ENCODE measurements at places on chromosomes 2 and 18.

DNA sequence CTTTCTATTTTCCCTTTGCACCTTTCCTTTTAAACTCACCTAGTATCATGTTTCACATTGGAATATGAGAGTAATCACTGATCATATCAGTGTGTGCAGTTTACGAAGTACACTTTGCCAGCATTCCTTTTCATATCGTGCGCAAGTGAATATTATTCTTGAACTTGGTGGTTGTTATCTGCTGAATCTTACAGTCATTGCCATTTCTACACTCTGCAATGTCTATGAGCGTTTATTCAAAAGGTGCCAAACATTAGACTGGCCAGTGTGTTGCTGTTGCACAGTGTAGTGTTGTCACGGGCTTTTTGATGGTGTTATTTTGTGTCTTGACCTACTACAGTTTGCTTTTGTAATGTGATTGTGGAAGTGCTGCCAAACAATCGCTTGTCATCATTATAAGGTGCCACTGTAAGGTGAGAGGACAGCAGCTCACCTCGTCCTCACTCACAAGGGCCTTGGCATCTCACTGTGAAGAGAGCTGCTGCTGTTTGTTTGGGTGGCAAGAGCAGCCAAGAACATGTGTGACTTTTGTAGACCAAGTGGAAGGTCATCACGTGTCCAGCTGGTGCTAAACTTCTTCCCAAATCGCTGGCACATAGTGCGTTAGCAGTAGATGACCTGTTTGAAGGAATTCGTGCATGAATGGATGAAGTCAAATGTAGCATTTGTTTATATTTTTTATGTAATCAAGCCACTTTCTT is 113.3 kb downstream of the MYO1B start:
- DNase-seq = no peak

DNA sequence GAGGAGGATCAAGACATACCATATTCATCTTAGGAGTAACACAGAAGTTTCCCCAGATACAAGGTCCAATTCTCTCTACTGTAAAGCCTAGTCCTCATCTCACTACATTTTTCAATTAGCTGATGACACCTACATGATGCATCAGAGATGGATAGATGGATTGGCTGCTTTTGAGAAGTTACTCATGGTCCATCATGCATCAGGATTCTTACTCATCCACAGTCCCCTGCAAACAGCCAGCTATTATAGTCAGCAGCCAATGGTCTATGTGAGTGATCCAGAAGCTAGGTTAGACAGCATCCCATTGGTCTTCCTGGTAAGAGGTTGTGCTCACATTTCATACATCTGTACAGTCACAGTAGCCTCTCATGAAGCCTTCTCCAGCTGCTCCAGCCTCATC is 154.5 kb upstream of the NRP2 start:
- DNase-seq = no peak

- DNase-seq = peak; percentile 27
Measured at GRCh38 chr2:187421519-187421918, 26.5 kb downstream of the CALCRL start.

DNA sequence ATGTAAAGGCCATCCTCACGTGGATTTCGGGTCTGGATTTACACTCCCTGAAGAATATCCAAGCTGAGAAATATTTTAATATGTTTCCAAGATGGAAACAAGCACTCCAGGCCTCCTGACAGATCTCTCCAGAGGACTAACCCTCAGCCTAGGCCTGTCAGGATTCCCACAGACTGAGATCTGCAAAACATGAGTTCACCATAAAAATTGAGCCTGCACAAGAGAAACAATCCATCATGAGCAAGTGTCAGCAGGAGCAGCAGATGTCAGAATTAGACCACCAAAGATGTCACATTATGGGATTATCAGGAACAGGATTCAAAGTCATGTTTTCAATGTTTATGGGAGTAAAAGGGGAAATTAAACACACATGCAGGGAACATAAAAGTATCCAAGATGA is 191.3 kb downstream of the TFCP2L1 start:
- DNase-seq = no peak

DNA sequence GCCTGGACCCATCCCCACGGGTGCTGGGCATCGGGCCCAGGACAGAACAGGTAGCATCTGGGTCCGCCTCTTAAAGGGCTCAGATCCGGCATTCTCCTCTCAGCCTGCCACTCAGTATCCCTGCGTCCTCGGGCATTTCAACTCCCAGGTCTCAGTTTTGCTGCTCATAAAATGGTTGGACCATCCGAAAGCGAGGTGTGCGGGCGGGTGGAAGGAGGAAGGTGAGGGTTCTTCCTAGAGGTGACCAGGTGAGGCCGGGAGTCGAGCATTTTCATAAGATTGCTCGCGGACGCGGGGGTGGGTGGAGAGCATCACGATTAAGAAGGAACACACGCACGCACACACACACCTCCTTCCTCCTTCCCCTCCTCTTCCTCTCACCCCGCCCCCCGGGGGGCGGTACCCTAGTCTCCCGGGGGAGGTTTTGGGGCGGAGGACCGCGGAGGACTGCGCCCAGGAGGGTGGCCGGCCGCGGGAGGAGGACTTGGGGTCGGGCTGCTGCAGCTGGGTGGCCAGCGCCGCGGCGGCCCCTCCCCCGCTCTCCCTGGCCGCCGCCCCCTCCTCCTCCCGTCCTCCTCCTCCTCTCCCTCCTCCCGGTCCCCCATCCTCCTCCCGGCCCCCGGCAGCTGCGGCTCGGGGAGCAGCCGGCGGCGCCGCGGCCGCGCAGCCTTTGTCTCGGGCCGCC is 97.9 kb upstream of the GPR45 start:
- DNase-seq = peak; percentile 5

- DNase-seq = peak; percentile 11
Measured at GRCh38 chr18:24543795-24544498, 83.5 kb downstream of the HRH4 start.

GRCh38 chr2:74984947-74985637 is 26.6 kb downstream of the POLE4 start:
- DNase-seq = no peak

GRCh38 chr18:48027401-48027963 is 97.0 kb upstream of the SMAD2 start:
- DNase-seq = no peak
